Amniotic epithelial cell (primary cell): ENCODE measurements at places on chromosomes 12 and 14.

GRCh38 chr12:65086236-65086635 is 34.9 kb downstream of the WIF1 start:
- DNase-seq, result no peak

DNA sequence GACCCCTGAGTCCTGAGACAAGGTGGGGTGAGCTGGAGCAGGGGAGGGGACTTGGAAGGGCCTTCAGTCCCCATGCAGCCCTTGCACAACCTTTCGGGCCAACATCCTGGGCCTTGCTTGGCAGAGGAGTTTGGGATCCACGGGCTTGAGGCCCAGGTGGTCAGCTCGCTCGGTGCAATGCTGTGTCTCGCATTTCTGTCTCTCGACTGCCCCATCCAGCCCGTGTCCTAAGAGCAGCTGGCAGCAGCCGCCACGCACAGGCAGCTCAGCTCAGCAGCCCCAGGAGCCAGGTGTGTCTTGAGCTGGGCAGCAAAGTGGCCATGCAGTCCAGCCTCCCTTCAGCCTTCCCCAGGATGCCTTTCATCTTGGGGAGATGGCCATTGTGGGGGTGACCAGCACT is 10.8 kb downstream of the PACS2 start:
- no peak for DNase-seq

GRCh38 chr12:30296486-30296885 is 399.2 kb downstream of the IPO8 start:
- no peak for DNase-seq

DNA sequence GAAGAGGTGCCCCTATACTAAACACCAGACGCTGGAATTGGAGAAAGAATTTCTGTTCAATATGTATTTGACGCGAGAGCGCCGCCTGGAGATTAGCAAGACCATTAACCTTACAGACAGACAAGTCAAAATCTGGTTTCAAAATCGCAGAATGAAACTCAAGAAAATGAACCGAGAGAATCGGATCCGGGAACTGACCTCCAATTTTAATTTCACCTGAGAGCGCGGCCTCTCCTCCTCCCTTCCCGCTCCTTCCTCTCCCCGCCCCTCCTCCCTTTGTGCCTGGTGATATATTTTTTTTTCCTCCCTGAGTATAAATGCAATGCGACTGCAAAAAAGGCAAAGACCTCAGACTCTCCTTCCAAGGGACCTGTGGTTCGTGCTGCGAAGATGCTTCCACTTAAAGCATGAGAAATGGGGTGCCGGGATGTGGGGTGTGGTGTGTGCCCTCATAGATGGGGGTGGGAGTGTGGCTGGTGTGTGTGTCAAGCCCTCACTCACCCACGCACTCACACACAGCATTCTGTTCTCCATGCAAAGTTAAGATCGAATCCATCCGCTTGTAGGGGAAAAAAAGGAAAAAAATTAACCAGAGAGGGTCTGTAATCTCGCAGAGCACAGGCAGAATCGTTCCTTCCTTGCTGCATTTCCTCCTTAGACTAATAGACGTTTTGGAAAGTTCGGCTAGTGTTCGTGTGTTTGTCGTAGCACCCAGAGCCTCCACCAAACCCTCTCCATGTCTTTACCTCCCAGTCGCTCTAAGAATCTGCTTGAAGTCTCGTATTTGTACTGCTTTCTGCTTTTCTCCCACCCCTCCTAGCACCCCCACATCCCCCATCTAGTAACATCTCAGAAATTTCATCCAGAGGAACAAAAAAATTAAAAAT is 4.5 kb downstream of the HOXC10 start:
- DNase-seq, result peak; percentile 42

DNA sequence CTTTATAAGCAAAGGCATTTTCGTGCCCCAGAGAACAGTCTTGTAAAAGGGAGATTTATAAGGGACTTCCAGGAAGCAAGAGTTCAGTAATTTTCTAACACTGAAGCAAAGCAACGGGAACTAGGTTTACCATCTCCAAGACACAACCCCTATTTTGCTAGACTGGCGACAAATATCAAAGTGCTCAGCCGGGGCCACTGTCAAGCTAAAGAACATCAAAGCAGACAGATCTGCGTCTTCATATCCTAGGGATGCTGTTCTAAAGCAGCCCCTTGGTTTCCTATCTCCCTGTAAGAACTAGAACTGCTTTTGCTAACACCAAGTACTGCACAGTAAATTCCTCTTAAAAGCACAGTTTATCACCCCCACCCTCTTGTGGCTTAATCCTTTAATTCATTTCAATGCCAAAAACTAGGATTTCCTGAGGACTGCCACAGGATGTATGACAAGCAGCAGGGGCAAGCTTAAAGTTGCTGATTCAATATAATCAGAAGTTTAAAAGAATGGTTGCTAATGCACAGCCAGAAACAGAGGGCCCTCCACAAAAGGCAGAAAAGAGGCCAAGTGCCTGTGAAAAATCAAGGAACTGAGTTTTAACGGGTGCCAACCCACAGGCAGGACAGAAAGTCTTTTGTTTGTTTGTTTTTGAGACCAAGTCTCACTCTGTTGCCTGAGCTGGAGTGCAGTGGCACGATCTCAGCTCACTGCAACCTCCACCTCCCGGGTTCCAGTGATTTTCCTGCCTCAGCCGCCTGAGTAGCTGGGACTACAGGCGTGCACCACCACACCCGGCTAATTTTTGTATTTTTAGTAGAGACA is 44.0 kb upstream of the ISM2 start:
- DNase-seq, result peak; percentile 47

GRCh38 chr12:28568704-28569103 is 378.4 kb downstream of the CCDC91 start:
- peak; percentile 58 for DNase-seq

DNA sequence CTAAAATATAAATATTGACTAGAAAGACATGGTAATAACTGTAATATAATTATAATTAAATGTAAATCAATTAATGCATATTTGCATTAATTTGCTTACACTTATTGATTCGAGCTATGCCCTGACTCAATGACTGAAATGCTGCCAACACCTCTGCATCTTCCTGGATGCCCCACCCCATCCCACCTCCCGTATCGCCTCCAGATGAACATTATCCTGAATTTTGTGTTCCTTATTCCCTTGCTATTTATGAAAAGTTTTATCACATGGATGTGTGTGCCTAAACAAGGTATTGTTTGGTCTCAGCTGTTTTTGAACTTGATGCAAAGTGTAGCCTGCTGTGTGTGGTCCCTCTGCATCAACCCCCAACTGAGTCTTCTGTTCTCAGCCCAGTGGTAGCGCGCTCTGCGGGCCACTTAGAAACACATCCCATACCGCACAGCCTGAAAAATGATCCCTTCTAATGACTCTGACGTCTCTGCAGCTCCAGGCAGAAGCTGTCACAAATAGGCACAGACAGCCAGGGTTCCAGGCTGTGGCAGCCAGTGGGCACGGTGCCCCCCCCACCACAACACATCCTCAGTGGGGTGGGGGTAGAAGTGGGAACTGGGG is 96.5 kb downstream of the PRMT8 start:
- no peak for DNase-seq

GRCh38 chr12:3606128-3606527 is 115.1 kb downstream of the PRMT8 start:
- DNase-seq, result no peak

- DNase-seq, result no peak
Observed at GRCh38 chr12:15546102-15546701, 223.9 kb downstream of the PTPRO start.

DNA sequence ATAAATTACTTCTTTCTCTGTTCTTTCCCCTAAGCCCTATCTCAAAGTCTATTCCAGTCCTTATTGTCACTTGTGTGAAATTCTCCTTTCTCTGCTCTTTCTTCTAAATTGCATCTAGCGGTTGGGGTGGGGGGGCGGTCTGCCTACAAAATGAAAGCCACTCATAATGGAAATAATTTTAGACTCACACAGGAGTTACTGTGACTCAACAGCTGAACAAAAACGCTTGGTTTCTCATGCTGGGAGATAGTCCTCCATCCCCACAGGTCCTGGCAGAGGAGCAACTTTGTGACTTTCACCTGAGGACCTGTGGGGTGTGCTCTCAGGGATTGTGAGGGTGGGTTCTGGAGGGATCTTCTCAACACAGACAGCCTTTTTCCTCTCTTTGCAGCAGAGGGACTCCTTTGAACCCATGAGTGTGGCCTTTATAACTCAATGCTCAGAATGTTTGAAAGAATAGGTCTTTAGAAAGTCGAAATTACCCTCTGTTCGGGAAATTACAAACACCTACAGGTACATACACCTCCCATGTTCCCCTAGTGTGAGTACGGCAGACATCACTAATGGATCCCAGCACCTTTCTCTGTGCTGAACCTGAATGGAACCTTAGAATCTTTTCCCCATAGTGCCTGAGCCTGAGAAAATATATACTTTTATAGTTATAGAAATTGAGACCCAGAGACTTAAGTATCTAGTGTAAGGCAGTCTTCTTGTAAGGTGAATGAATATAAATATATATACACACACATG is 109.7 kb downstream of the CHST11 start:
- DNase-seq, result no peak

- no peak for DNase-seq
Observed at GRCh38 chr14:62308891-62309290, 546.7 kb downstream of the SNAPC1 start.

DNA sequence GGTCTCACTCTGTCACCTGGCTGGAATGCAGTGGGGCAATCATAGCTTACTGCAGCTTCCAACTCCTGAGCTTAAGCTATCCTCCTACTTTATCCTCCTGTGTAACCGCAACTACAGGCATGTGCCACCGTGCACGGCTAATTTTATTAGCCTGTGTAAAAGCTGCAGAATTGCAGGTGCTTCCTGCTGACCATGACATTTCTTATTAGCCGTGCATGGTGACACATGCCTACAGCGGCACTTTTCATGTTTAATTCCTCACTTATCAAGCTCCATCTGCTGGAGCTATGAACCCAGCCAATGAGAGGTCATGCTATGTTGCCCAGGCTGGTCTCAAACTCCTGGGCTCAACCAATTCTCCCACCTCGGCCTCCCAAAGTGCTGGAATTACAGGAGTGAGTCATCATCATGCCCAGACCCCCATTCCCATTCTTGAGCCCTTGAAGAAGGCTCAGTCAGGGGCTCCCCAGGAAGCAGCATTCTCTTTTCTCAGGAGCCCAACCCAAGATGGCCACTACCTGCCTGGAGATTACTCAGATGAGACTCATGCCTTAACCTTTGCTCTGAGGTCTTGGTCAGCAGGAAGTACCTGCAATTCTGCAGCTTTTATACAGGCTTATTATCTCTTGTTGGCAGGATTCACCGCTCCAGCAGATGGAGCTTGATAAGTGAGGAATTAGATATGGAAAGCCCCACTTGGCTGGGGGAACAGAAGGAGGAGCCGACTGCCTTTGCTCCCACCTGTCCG is 503.2 kb downstream of the MED13L start:
- no peak for DNase-seq

- DNase-seq, result peak; percentile 37
Observed at GRCh38 chr12:76341436-76342030, 6.7 kb downstream of the BBS10 start.

DNA sequence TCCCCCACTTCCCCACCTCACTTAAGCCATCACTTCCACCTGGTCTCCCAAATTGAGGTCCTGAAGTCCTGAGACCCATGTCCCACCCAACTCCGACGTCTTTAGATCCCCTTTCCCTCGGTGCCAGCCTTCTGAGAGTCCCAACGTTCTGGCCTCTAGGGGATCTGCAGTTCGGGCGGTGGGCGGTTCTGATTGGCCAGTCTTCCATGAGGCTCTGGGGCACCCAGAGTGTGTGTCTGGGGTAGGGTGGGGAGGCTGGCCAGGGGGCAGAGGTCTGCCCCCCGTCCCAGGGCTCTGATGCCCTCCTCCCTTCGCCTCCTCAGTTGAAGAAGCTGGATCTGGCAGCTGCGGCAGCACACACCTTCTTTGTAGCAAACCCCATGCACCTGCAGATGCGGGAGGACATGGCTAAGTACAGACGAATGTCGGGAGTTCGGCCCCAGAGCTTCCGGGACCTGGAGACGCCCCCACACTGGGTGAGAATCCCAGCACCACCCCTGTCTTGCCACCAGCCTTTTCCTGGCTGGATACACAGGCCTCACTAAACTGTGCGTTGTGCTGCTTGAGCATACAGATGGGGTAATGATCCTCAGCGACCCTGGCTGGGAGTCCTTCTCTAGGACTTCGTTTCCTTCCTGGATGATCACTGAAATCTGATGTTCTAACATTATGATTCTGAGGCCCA is 1.5 kb downstream of the P3H3 start:
- DNase-seq, result no peak

GRCh38 chr14:90140956-90141316 is 79.1 kb downstream of the KCNK13 start:
- DNase-seq, result no peak

DNA sequence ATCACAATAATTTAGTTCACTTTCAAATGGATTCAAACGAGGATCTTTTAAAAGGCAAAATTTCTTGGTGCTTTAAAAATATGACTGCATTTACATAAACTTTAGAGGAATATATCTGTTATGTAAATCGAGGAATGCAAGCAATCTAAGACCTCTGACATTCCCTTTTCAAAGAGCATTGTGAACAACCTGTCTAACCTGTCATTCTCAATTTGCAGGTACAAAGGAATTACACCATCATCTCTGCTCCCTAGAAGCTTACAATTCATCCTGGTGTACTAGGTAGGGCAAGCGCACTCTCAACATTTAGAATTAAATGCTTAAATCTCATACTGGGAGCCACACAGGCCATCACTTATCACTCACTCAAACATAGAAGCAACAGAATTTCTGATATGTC is 35.6 kb downstream of the BMP4 start:
- DNase-seq, result no peak

- DNase-seq, result peak; percentile 85
Observed at GRCh38 chr14:84409435-84409834, 1120.5 kb upstream of the FLRT2 start.

GRCh38 chr14:59483363-59483762 is 845 bp downstream of the L3HYPDH start:
- DNase-seq, result peak; percentile 79

DNA sequence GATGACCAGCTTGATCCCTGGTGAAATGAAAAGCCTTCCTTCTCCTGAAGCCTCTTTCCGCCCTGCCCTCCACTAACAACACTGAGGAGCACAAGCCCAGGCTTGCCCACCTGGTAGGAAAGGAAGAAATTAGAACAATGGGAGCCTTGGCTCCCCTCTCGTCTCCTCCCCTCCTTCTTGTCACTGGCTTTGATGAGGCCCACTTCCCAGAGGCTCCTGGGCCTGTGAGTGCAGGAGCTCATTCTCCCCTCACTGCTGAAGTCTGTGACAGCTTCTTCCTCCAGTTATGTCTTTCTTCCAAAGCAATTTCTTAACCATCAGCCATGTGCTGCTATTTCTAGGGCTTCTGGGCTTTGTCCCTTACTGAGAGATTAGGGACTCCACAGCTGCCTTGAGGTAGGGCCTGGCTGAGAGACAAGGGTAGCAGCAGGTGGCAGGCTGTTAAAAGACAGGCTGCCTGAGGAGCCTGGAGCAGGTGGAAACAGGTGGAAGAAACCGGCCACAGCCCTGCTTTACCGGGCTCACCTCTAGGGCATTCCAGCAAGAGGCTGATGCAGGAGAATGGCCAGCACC is 53.6 kb upstream of the SRSF5 start:
- DNase-seq, result no peak

GRCh38 chr12:52184813-52185212 is 7.0 kb downstream of the KRT80 start:
- no peak for DNase-seq

- DNase-seq, result peak; percentile 97
Observed at GRCh38 chr12:50550530-50551223, 45.9 kb downstream of the DIP2B start.
